ENCODE measurements at places on chromosomes 5 and 9.
A peak's percentile ranks its signal among the peaks of the same experiment; 100 is the strongest.

DNA sequence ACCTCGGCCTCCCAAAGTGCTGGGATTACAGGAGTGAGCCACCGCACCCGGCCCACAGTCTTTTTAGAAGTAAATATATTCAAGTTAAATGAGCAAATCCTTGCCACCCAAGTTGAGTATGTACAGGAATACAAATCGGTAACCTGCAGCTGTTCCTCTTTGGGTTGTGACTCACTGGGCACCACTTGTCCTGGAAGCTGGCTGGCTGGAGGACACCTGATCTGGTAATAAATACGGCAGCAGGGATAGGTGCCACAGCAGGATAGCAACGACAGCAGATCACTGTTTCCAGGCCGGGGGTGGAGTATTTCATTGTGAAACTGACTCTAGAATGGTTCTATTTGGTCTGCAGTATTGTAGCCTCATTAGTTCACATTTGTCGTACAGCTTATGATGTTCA is 35.7 kb upstream of the SLC36A2 start:
- no peak for DNase-seq

DNA sequence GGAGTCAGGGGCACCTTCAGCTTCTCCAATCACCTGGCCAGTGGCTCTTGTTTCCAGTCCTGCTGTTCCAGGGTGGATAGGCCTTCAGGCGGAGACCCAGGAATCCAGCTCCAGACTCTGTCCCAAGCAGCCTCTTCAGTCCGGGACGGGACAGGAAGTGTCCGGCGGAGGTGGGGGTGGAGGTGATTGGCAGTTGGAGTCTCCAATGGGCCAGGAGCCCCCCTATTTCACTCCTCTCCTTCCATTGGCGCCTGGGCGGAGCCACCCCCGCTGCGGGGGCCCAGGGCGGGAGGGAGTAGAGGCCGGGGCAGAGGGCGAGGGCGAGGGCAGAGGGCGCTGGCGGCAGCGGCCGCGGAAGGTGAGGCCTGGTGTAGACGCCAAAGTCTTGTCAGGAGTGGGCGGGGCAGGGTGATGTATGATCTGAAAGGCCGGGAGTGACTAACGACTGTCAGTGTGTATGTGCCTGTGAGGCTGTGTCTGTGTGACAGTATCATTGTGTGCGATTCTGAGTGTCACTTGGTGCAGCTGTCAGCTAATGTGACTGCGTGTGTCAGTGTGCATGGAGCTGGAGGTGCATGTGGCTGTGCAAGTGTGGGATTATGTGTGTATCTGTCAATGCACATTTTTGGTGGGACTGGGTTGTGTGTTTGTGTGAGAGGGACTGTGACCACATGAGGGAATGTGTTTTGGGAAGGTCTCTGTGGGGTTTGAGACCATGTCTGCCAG is at the start of gene IL11RA:
IL11RA (plus strand) TSS at position 310 of the 726 bp plus-strand sequence. CDS start 3,033 bp downstream, outside the sequence.
- peak; percentile 85 for DNase-seq

GRCh38 chr9:93100276-93100636 is 4.2 kb downstream of the CARD19 start:
- DNase-seq: no peak

GRCh38 chr5:4255441-4255840 is 659.8 kb downstream of the IRX1 start:
- no peak for DNase-seq

GRCh38 chr9:134240361-134240760 is 76.0 kb upstream of the RNU6ATAC start:
- DNase-seq: no peak

DNA sequence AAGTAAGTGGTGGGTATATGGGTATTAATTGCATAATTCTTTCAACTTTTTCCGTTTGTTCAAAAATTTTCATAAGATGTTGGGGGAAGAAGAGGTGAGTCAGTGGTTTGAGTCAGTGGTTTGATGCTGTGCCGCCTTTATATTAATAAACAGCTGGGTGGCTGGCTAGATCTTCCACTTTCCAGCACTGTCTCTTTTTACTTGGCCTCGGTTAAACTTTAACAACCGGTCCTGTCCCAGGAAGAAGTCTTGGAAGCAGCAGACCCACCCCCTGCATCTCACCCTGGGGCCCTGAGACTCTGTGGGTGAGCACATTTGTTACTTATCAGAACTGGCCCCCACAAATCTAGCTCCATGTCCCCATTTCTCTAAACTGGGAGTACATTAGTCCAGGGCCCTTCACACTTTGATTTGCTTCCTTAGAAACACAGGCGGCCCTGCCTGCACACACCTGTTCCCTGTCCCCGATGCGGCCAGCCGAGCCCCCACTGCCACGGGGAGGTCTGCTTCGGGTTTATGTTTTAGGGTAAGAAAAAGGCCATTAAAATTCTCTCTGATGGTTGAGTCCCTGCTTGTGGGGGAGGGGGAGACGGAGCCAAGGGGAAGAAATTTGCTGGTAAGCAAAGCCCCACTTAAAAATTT is 90.7 kb downstream of the PTCH1 start:
- DNase-seq: no peak

DNA sequence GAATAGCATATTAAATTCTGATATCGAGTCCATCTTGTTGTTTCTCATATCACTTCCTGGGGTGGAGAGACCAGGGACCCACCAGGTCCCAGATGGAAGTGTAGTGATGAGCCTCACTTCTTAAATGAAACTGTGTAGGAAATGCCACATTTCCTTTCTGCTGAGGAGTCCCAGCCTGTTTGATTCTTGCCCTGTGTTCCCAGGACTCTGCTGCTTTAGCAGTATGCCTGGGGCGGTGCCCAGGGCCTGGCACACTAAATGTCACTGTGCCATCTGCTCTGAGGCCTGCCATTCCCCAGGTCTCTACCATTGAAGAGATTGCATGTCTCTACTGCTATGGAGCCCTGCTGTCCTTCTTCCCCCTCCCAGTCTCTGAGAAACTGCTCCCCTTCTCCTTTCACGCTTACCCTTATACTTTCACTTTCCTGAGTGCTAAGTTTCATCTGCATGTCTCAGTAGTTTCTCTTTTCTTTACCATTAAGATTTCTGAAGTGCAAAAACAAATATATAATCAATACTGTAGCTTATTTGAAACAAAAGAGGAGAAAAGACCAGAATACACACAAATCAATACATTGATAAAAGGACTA is 260.4 kb downstream of the GABRB2 start:
- DNase-seq: no peak

- no peak for DNase-seq
These were observed 205.7 kb upstream of the TBCA start for GRCh38 chr5:77981820-77982219.

- no peak for DNase-seq
These were observed 21.5 kb downstream of the SLC6A7 start for GRCh38 chr5:150211156-150212030.

- DNase-seq: no peak
These were observed 111.2 kb downstream of the LRRC70 start for GRCh38 chr5:62689599-62690368.

DNA sequence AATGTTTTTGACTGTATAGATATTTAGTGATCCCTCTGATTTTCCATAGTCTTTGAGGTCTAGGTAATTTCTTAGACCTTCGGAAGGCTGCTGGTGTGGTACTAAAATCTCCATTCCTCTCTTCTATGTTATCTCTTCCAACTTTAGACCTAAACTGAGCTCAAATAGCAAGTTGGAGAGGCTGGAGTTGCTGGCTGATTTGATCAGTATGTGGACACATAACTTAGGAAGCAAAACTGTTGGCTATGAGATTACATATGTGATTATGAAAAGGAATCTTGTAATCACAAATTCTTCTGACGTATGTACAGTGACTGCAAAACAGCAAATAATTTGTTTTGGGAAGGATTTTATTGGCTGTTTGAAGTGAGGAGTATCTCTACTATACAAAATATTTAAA is 2.1 kb upstream of the SMAD5 start:
- DNase-seq: no peak

- DNase-seq: no peak
These were observed 384.7 kb upstream of the SMC2 start for GRCh38 chr9:103709366-103709765.

- DNase-seq: no peak
These were observed 125.5 kb upstream of the LIFR start for GRCh38 chr5:38681966-38682365.

DNA sequence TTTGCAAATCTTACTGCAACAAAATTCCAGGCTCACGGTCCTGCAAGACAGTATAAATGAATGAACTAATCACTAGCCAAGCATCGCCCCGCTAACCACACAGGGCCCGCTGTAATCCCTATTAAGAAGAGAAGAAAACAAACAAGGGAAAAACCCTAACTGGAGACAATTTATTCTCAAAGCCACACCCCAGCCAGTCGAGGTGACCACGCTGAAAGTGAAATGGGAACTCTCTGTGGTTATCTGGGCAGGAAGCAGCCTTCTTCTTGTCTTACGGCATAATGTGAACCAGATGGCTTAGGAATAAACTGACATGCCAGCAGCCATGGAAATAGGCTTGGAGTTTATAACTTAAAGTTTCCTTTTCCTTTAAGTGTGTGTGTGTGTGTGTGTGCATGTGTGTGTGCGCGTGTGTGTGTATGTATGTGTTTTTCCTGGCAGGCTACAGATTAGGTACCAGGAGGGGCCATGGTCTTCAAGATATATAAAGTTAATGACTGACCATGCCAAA is 120.2 kb downstream of the SEMA6A start:
- peak; percentile 82 for DNase-seq

- DNase-seq: no peak
These were observed 61.2 kb upstream of the CAMK4 start for GRCh38 chr5:111163000-111163399.

GRCh38 chr5:88879724-88880123 is 3.3 kb downstream of the MEF2C start:
- no peak for DNase-seq

DNA sequence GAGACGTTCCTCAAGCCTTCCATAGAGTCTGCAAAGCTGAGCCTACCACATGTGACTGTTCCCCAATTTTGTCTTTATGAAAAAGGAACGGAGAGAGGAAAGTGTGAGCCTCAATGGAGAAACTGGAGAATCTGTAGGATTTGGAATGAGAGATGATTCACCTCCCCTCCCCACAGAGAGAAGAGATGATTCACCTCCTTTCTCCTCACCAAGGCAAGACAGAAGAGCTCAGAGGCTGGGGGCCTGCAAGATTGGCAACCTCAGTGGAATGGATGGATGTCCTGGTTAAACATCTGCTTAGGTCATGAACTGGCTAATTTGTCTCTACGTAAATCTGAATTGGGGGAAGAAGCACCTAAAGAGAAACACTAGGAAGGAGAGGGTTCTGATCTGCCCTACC is 17.0 kb upstream of the MOCS2 start:
- no peak for DNase-seq

- DNase-seq: no peak
These were observed 4.9 kb upstream of the LHX2 start for GRCh38 chr9:124006448-124007361.

- no peak for DNase-seq
These were observed 452.3 kb upstream of the PTGER4 start for GRCh38 chr5:40227366-40227765.

GRCh38 chr5:76710991-76711390 is 4.9 kb upstream of the F2R start:
- peak; percentile 23 for DNase-seq

- DNase-seq: no peak
These were observed 244.8 kb downstream of the ADGRV1 start for GRCh38 chr5:90803381-90803780.

DNA sequence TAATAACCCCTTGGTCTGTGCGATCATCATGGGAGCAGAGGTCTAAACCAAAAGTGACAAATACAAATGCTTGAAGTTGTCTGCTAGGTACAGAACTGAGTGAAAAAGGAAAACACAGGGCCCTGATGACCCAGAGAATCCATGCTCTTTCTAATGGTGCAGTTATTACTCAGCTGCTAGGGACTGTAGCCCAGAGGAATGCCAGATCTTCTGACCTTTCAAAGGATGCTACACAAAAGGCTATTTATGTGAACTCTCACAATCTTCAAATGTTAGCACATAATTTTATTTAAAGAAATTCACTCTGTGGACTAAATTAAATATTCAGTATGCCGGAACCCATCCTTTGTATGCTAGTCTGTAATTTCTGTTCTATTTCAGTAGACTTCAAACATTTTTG is 79.9 kb downstream of the PRR16 start:
- DNase-seq: no peak

DNA sequence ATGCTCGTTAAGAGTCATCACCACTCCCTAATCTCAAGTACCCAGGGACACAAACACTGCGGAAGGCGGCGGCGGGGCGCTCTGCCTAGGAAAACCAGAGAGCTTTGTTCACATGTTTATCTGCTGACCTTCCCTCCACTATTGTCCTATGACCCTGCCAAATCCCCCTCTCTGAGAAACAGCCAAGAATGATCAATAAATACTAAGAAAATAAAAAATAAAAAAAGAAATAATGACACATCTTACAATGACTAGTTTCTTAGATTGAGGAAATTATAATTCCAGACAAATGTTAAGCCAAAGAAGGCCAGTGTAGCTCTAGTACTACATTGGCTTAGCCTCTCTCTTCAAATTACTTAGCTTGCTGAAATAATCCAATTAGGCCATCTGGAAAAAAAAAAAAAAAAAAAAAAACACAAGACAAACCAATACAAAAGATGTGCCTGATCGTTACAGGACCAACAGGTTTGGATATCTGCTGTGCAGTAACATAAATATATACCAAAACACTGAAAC is 58.0 kb downstream of the ANXA2R start:
- no peak for DNase-seq

DNA sequence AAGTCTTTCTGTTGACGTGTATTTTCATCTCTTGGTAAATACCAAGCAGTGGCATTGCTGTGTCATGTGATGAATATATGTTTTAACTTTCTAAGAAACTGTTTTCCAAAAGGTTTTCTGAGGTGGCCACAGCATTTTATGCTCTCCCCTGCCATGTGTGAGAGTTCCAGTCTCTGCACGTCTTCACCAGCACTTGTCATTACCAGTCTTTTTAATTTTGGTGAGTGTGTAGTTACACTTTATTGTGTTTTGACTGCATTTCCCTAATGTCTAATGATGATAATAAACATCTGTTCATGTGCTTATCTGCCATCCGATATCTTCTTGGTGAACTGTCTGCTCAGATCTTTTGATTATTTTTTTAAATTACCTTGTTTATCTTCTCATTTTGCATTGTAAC is 27.4 kb upstream of the GADD45G start:
- DNase-seq: no peak

GRCh38 chr5:122102825-122103224 is 24.8 kb upstream of the LOX start:
- peak; percentile 4 for DNase-seq

GRCh38 chr9:27367175-27367798 is 70.3 kb upstream of the EQTN start:
- no peak for DNase-seq

DNA sequence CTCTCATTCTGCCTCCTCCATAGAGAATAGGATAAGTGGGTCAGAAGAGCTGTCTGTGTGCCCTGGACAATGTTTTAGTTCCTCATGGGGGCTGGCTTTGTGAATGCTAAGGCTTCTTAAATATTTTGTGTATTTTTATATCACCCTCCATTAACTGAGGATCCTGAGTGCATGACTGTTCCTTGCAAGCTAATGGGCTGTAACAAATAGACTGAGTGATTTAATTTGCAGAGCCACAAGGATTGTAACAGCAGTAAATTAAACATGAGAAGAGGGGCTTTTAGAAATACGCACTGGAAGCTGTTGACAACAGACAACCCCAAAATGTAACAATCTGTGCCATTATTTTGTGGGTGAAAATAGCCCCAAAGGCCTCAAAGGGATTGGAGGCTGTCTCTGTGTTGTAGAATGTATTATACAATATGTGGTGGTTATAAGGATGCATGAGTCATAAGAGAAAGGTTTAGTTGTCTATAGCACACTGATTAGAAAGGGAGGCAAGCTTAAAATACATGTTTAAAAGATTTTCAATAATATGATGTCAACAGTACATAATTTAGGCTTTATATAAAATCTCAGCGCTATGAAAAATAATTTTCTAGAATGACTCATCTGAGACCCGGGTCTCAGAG is 152.7 kb upstream of the ACTBL2 start:
- no peak for DNase-seq
